IPS DF 19.7 (cell line): ENCODE measurements at places on chromosomes 6 and 20.

- DNase-seq, result no peak
These were observed 230.3 kb downstream of the THBS2 start for GRCh38 chr6:169023161-169023874.

DNA sequence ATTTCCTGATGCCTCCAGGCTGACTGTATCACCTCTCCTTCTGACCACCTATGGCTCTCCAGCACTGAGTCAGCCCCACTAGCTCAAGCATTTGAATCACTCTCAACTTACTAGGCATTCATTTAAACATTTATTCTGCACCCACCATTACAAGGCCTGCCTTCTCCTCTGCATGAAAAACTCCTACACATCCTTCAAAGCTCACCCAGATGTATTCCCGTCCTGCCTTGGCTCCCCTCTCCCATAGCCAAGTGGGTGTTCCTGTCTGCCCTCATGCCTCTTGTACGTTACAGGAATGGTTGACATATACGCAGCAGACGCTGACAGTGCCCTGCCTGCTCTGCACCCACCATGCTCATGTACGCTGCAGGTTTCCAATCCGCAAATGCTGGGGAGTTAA, 21.6 kb downstream of the KCNK17 start:
- DNase-seq, result no peak

DNA sequence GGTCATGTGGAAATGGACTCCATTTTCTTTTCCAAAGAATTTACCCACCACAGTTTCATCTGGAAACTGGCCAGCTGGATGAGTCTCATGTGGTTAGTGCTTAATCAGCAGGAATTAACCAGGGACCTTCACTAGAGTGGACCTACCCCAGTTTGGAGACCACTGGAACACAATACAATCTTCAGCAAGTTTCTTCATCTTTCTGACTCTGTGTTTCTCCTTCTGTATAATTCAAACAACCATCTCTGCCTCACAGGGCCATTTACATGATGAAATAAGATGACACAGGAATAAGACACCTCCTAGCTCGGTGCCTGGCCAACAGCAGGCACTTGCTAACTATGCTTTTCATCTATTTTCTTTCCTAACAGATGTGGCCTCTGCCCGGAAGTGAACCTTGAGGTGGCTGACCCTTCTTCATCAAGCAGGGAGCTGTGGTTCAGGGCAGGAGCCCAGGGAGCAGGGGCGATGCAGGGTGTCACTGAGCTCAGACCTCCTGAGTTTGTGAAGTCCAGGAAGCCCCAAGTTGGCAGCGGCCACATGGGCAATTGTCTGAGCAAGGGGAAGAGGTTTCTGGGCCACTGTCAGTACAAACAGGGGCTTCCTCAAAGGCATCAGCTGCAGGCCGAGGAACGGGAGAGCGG, 98.8 kb downstream of the SOD2 start:
- no peak for DNase-seq

- DNase-seq, result peak; percentile 57
These were observed 113.7 kb upstream of the GGTLC1 start for GRCh38 chr20:24102290-24102689.

GRCh38 chr6:112330879-112331265, 16.3 kb upstream of the RFPL4B start:
- no peak for DNase-seq

DNA sequence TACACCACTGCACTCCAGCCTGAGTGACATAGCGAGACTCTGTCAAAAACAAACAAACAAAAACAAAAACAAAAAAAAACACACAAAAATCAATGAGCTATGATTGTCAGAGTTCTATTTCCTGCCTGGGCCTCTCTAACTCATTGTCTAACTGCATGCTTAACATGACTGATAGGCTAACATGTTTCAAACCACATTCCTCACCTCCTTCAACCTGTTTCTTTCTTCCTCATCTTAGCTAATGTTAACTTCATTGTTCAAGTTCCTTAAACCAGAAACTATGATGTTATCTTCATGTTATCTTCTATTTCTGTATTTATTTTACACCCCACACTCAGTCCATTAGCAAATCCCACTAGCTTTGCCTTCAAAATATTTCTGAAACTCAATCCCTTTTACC, 41.5 kb downstream of the BEND6 start:
- no peak for DNase-seq

DNA sequence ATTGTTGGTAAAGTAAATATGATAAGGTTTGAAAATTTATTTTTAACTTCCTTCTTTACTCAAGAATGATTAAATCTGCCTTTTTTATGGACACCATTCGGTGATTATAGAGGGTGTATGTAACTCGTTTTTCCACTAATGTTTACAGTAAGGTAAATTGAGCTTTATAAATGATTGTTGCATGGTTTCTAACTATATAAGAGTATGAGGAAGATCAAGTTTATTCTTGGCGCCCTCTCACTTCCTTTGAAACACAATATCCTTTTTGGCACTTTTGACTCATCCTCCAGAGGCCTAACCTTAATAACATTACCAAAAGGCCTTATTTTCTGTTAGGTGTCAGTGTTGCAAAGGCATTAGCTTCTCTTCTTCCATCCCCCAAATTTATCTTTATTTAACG, 41.8 kb upstream of the MTRF1L start:
- no peak for DNase-seq
